ENCODE measurements at places on chromosomes 4 and X.

GRCh38 chr4:11814758-11815157 is 386.1 kb upstream of the HS3ST1 start:
- no peak for DNase-seq

GRCh38 chrX:150841456-150842197 is 56.8 kb downstream of the CD99L2 start:
- no peak for DNase-seq

- DNase-seq: no peak
Measured at GRCh38 chrX:69124108-69124507, 41.1 kb downstream of the PJA1 start.

- DNase-seq: no peak
Measured at GRCh38 chrX:123175366-123176122, 8.5 kb upstream of the GRIA3 start.

- DNase-seq: no peak
Measured at GRCh38 chr4:56186808-56187523, 200.3 kb downstream of the AASDH start.

DNA sequence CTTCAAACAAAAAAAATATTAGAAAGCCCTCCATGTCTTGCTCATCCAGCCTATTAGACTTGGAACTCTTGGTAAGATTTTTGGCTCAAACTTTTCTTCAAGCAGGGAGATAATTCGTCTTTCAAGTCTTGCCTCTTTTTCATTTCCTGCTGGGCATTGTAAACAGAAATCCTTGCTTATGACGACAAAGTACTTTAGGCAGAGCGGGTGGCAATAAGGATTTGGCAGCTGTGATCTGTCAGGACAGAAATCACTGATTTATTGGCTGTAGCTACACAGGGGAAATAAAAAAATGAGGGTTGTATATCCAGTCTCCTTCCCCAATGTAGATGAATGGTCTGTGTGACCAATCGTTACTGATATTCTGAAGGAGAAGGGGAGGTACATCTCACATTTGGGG is 121.6 kb downstream of the SLC4A4 start:
- DNase-seq: no peak

GRCh38 chr4:128854433-128854832 is 44.9 kb downstream of the JADE1 start:
- DNase-seq: no peak

DNA sequence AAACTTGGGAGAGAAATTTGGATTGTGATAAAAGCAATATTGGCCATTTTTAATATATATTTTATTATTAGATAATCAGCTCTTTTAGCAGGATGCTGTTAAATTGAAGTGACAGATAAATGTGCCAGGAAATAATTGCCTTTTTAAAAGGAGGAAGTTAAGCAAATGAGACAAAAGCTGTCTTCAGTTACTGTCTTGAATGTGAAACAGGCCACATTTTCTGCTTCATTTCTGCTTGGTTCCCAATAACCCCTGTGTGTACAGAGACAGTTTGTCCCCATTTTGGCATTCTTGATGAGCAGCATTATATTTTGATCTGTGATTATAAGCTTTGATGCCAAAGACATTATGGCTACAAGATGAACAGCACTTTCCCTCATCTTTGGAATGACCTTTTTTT is 953 bp downstream of the EPGN start:
- no peak for DNase-seq

- no peak for DNase-seq
Measured at GRCh38 chr4:152010710-152011079, 249.9 kb upstream of the GATB start.

GRCh38 chr4:851701-852430 is 25.9 kb upstream of the CPLX1 start:
- no peak for DNase-seq

DNA sequence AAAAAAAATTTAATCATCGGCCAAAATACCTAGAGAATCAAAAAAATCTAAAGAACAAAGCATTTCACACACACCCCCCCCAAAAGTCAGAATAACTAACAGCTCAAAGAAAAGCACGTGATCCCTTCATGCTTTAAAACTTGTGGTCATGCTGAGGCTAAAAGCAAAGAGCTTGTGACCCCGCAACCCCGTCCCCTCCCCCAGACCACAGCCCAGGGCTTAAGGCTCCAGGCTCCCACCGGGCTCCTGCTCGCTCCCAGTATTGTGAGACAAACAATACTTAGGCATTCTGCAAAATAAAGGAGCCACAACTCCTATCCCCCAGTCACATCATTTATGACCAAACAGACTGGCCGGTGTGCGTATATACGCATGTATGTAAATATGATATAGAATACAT is 62.1 kb upstream of the CCDC160 start:
- DNase-seq: no peak
